ENCODE measurements at places on chromosomes 12 and 14.

- no peak for DNase-seq
Observed at GRCh38 chr12:60311940-60312339, 716.1 kb downstream of the SLC16A7 start.

- DNase-seq = no peak
Observed at GRCh38 chr14:32728976-32729375, 209.7 kb upstream of the NPAS3 start.

- peak; percentile 36 for DNase-seq
Observed at GRCh38 chr12:109760930-109761921, 47.6 kb downstream of the FAM222A start.

DNA sequence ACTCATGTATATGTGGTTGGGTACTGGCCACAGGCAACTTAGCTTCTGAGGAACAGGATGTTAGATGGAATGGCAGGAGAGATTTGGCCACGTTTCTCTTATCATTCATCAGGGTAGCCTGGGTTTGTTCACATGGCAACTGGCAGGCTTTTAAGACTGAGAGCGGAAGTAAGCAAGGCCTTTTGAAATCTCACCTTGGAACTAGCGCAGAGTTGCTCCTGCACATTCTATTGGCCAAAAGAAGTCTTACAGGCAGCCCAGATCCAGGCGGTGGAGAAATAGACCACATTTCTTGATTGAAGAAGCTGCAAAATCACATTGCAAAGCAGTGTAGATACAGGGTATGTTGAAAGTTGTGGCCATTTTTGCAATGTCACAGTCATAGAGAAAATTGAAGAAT lies 3.7 kb downstream of the CLEC4A start:
- no peak for DNase-seq

GRCh38 chr14:90608929-90609341 lies 207.3 kb downstream of the TTC7B start:
- DNase-seq = no peak

DNA sequence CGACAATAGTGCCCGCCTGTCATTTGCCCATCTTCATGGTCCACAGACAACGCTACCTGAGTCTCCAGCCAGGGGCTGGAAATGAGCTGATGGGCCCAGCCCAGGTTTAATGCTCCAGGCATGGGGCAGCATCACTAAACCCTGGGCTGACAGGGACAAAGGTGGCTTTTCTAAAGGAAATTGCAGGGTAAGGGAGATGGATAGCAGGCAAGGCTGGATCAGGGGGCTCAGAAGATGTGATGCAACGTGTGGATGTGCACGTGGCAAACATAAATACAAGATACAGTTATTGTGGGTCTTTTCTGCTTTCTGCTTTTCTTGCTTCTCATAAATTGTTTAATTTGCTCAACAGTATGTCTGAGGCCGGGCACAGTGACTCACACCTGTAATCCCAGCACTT lies 3.7 kb upstream of the MMP17 start:
- DNase-seq = no peak

GRCh38 chr12:47223848-47224213 lies 144.1 kb upstream of the AMIGO2 start:
- DNase-seq = no peak

- no peak for DNase-seq
Observed at GRCh38 chr12:131112700-131113290, 159.1 kb downstream of the ADGRD1 start.

All from BE2C (cell line).